ENCODE measurements at places on chromosomes 7 and 10. TPM values are rescaled to one million over a fixed set of nuclear protein-coding genes. Genes with fewer than 3 reads are reported as not detected.

The PTER gene
- total RNA-seq = 10.4 TPM

The CYP26C1 gene
- under 0.01 TPM for total RNA-seq

The CDC14C gene
- total RNA-seq = 0.17 TPM

The WEE2 gene
- total RNA-seq = not detected

The TFR2 gene
- total RNA-seq = not detected

The SPAM1 gene
- total RNA-seq = not detected

Data from fibroblast of lung (primary cell).